T-helper 9 cell (primary cell): ENCODE measurements at places on chromosomes 5 and 9.
A peak's percentile ranks its signal among the peaks of the same experiment; 100 is the strongest.

GRCh38 chr5:6578676-6579343 lies 54.0 kb downstream of the NSUN2 start:
- no peak for DNase-seq

GRCh38 chr5:39140558-39141168 lies 66.5 kb upstream of the RICTOR start:
- no peak for DNase-seq

- DNase-seq: no peak
Measured at GRCh38 chr5:128237000-128237399, 153.4 kb downstream of the SLC12A2 start.

GRCh38 chr9:70228611-70229010 lies 30.2 kb upstream of the SMC5 start:
- no peak for DNase-seq

GRCh38 chr9:31847963-31848362 lies 536.5 kb upstream of the ACO1 start:
- no peak for DNase-seq

DNA sequence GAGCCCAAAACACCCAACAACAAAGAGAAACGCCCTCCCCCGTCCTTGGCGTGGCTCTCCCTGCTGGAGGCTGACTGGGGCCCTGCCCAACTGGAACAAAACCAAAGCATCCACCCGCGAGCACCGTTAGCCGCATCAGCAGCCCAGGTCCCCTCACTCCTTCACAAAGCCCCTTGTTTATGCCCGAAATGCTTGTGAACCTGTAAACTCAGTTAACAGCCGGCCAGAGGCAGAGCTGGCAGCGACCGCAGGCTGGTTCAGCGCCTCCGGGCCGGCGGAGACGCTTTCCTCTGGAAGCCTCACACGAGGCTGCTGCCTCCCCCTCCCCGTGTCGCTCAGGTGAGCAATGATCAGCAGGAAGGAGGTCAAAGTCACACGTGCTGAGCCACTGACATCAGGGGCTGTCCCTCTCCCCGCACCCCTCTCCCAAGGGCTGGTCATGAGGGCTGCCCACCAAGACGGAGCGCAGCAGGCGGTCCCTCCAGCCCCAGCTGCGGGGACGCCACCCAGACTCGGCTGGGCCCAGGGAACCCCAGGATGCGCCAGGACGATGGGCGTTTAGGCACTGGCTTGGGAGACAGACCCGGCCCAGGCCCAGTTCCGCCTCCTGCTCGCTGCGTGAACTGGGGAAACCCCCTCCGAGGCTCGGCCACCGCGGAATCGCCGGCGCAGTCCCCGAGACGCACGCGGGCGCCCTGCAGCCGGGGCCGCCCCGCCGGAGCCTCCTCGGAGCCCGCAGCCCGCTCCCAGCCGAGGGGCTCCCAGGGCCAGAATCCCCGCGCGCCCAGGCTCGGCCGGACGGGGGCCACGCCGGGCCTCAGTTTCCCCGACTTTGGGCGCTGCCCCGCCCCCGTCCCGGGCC lies 563 bp downstream of the SNAPC4 start:
- peak; percentile 20 for DNase-seq

GRCh38 chr5:137735555-137736284 lies at the start of gene KLHL3:
KLHL3 (minus strand) TSS chr5:137736089; CDS start chr5:137735646, 443 bp downstream.
- DNase-seq: peak; percentile 0

- DNase-seq: no peak
Measured at GRCh38 chr5:77066184-77066583, 20.9 kb downstream of the ZBED3 start.

- no peak for DNase-seq
Measured at GRCh38 chr9:122857815-122858214, 29.4 kb upstream of the PDCL start.

DNA sequence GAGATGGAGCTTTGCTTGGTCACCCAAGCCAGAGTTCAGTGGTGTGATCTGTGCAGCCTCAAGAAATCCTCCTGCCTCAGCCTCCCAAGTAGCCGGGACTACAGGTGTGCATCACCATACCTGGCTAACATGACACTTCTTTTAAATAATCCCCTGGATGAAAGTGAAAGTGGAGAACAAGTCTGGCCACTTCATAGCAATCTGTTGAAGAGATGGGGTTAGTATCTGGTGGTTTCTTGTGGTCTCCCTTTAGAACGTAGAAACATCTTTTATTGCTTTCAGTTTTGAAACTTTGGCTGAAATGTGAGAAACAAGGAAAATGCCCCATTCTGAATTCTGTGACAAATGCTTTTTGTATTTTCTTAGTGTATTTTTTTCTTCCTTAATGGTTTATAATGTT lies 452.5 kb upstream of the RIOK2 start:
- no peak for DNase-seq

DNA sequence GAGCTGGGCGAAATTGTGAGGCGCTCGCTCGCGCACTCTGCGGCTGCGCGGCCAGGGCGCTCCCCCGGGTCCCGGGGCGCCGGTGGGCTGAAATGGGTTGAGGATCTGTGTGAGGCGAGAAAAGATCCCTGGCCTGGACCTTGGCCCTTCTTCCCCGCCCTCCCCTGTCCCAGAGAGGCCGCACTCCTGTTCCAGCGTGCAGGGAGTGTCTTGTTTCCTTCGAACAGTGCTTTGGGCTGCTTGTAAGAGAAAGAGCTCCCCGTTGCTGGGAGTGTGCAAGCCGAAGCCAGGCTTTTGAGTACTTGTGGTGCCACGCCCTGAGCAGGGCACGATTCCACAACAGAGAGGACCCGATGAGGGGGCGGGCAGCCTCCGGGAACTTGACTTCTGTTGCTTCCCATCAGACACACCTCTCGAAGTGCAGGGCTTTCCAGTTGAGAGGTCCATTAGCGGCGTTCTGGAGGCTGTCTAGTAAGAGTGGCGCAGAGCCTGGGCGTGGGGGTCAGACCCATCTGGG lies 535 bp downstream of the DOLPP1 start:
- DNase-seq: no peak
